ENCODE measurements at places on chromosomes 4 and X.

GRCh38 chr4:19005211-19005610 is 983.7 kb upstream of the LCORL start:
- no peak for DNase-seq

DNA sequence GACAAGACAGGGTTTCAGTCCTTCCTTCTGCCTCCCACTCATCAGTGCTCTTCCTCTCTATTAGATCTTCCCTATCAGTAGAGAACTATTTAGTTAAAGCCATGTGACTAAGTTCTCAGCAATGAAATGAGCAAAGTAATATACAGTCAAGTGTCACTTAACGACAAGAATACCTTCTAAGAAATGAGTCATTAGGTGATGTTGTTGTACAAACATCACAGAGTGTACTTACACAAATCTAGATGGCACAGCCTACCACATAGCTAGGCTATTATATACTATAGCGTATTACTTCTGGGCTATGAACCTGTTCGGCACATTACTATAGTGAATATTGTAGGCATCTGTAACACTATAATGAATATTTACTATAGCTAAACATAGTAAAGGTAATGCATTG is 71.3 kb downstream of the POU4F2 start:
- no peak for DNase-seq

DNA sequence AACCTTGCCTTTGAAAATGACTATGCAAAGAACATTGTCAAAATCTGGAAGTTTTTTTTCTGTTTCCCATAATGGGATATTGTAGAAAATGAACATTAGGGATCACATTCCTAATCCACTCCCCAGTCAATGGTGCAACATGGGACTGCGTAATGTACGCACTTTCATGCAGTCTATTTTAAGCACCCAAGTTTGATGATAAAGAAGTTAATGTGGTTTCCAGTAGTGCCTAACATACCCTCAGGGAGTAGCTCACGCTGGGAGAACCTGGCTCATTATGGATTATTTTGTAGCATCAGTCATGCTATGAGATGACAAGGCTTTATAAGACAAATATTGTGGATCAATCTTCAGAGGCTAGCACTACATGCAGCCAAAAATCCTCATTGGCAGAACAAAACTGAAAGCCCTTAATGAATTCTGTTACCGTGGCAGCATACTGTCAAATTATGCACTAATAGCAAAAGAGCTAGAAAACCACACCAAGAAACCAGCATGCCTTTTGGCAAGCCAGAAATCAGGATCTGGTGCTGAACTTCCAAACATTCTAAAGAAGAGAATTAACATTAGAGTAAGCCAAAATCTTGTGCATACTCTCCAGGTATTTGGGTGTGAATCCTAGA is 1392.8 kb upstream of the TENM3 start:
- no peak for DNase-seq

- DNase-seq: no peak
Observed at GRCh38 chr4:47669946-47670345, 167.9 kb downstream of the CORIN start.

- DNase-seq: no peak
Observed at GRCh38 chr4:6239486-6239885, 30.2 kb upstream of the WFS1 start.

- DNase-seq: no peak
Observed at GRCh38 chr4:5815641-5816040, 77.2 kb downstream of the CRMP1 start.

DNA sequence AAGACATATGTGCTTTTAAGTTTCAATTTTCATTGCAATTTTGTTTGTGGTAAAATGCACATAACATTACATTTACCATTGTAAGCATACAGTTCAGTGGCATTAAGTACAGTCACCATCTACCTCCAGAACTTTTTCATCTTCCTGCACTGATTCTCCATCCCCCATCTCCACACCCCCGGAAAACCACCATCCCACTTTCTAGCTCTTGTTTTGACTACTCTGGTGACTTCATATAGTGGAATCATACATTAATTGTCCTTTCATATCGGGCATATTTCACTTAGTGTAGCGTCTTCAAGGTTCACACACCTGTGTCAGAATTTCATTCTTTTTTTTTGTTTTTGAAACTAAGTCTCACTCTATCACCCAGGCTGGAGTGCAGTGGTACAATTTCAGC is 143.5 kb downstream of the GPR143 start:
- DNase-seq: no peak

DNA sequence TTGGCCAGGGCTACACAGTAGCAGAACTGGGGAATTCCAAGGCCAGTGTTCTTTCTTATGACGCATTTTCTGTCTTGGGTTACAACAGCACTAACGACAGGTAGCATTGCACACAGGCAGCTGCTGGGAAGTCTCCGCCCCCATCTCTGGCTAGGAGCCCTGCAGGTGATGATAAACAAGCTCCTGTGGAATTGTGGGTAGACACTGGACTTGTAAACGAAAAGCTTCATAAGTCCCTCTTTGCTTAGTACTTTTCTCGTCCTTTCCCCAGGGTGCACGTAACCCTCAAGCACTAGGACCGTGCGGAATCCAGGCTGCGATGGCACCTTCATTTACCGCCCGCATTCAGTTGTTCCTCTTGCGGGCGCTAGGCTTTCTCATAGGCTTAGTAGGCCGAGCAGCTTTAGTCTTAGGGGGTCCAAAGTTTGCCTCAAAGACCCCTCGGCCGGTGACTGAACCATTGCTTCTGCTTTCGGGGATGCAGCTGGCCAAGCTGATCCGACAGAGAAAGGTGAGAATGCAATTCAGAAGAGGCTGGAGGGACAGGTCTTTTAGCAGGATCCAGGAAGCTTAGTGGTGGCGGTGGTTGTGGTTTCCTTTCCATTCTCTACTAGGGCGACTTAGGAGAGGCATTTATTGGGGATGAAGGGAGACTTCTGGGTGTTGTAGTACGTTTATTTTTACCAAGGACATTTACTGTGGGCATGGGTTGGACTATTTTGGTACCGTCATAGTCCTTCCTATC is at the start of gene FAAH2:
TSS of gene FAAH2 (plus strand) at position 200 of the 745 bp plus-strand sequence. CDS start at position 320, 120 bp downstream.
- no peak for DNase-seq

GRCh38 chrX:19886883-19887531 is 393 bp downstream of the SH3KBP1 start:
- no peak for DNase-seq

GRCh38 chr4:92304121-92304520 is 355 bp downstream of the GRID2 start:
- no peak for DNase-seq

DNA sequence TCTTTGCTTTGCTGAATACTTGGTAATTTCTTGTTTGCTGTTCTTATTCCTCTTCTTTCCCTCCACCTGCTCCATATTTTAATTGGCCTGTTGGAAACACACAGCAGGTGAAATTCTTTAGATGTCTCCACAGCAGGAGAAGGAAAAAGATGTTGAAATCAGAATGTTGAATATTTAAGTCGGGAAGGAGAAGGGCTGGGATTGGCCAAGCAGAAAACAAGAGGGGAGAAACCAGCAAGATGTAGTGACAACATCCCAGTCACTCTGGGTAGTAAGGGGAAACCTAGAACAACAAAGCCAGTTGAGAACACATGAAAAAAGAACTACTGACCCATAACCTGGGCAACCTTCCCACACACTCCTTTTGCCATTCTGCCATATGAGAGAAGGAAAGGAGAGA is 37.3 kb upstream of the STAG2 start:
- DNase-seq: no peak

- no peak for DNase-seq
Observed at GRCh38 chrX:148382983-148383382, 117.4 kb upstream of the AFF2 start.

DNA sequence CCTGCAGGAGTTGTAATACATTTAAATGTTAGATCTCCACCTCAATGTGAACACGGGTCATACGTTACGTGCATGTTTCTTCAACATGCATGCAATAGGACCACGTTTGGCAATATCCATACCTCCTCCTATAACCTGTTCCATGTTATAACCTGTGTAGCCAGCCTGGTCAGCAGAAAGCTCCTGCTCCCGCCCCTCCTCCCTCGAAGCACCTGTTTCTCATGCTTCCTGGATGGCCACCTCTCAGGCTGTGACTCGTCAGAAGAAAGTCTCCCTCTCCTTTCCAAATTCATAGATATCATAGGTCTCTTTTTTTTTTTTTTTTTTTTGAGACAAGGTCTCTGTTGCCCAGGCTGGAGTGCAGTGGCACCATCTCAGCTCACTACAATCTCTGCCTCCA is 96.5 kb downstream of the HMX1 start:
- DNase-seq: no peak

DNA sequence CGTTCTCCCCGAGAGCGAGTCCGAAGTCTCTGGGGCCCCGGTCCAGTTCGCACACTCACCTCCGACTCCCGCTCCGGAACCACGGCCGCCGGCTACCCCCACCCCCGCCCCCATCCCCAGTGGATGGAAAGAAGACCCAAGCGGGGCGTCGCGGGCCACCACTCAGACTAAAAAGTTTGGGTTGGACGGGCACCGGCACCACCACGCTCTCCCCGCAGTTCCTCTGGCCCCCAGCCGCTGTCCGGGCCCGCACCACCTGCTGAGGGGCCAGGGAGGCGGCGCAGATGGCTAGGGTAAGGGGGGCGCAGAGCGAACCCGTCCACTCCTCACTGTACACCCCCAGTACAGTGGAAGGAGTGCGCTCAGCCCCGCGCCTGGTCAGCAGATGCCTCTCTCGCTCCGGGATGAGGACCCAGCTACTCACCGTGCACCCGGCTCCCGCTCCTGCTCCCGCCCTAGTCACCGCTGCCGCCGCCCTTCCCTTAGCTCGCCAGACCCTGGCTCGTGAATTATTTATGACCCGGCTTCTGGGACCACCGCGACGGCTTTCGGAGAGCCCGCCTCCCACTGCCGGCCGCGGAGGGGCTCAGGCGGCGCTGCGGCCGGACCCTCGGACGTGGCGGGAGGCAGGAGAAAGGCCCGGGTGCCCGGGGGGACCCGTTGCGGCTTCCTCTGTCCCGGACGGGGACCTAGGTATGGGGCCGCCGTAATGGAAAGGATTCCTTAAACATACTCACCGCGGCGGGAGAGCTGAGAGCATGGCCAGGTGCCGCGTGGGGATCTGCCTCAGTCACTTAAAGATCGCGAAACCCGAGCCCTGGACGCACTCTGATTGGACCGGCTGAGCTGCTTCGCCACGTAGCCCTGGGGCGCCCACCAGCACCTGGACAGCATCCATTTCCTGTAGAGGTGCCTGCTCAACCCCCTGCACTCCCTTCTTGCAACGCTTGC is at the start of gene PROM1:
TSS of gene PROM1 (minus strand) at position 783 of the 951 bp plus-strand sequence. CDS start 8,117 bp downstream, outside the sequence.
- no peak for DNase-seq

GRCh38 chrX:105550043-105550663 is 272.2 kb upstream of the NRK start:
- DNase-seq: no peak

DNA sequence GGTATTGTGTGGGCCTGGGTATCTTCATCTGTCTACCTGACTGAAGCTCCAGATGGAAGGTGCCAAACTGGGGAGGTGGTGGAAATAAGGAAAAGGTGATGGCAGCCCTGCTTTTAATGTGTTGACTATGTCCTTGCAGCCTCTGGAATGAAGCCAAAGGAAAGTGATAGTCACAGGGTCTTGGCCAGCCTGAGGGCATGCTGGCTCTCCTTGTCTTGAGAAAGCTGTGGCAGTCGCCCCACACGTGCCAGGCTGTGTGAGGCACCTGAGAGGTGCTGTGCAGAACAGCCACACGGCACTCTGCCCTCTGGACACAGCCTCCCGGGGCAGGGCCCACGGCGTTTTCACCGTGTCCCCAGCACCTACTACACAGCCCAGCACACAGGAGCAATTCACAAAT is 77.6 kb downstream of the NAT8L start:
- no peak for DNase-seq

GRCh38 chr4:12446657-12447185 is 1018.0 kb upstream of the HS3ST1 start:
- no peak for DNase-seq

DNA sequence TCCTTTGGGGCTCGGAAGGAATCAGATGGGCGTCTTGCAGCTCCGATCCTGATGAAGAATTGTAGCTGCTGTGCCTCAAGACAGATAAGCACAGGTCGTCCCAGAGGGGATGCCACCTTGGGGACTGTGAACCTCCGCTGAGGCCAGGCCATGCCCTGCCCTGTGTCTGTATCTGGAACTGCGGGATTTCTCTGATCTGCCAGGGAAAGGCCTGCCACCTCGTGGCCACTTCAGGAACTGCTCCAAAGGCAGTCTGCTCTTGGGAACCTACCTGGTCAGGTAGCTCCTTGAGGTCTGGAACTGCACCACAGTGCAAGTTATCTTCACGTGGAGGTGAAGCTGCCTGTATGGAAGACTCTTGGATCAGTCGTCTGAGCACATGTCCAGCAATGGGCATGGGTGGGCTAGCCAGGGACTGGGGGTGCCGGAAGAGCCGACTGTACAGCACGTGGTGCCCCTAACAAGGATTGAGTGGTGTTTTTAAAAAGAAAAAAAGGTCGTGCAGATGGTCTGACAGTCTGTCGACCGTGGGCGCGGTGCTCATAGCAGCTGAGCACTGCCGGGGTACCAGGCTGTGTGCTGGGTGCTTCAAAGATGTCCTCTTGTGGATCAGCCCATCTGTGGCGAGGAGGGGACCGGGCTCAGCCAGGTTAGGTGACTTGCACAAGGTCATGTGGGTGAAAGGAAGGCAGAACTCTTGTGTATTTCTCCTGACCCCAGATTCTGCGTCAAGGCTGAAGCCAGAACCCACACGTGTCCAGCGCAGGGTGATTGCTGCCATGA is 3.1 kb upstream of the GRPEL1 start:
- DNase-seq: peak; percentile 55

- no peak for DNase-seq
Observed at GRCh38 chrX:140091125-140091886, 126.0 kb upstream of the CXorf66 start.

DNA sequence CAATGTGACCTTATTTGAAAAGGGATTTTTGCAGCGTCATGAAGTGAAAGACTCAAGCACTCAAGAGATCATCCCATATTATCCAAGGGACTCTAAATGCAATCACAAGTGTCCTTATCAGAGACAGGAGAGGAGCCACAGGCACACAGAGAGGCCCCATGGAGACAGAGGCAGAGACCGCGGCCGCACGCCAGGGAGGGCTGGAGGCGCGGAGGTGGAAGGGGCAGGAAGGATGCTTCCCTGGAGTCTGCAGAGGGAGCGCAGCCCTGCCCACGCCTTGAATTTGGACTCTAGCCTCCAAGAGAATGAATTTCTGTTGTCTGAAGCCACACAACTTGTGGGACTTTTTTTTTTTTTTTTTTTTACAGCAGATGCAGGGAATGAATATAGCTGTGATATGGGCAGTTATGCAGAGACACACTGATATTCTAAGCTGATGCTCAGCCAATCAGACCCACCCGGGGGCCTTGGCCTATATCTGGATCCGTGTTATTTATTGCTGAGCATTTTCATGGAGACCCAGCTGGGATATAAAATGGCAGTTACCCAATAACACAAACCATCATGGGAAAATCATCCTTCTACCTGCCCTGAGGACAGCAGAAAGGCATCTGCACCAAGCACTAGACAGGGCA is 244.8 kb upstream of the PSAPL1 start:
- DNase-seq: no peak

All from CMK (cell line).